ENCODE measurements at places on chromosomes 1 and 21.

DNA sequence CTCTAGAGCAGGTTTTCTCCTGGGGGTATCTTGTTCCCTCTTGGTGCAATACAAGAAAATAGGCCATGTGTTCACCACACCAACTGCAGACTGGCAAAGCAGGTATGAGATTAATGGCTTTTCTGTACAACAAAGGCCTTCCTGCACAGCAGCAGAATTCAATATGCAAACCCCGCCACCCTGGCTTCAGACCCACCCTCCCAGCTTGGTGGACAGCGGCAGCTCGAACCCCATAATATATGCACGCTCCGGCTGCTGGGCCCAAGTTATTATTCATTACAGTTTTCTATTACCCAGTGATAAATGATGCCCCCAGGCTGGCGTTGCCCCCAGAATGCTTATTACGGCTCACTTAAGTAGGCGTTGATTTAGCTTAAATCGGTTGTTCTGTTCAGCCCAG lies 144.2 kb downstream of the RRAGC start:
- DNase-seq = no peak

- DNase-seq = no peak
Measured at GRCh38 chr1:100455478-100456072, 82.4 kb upstream of the GPR88 start.

DNA sequence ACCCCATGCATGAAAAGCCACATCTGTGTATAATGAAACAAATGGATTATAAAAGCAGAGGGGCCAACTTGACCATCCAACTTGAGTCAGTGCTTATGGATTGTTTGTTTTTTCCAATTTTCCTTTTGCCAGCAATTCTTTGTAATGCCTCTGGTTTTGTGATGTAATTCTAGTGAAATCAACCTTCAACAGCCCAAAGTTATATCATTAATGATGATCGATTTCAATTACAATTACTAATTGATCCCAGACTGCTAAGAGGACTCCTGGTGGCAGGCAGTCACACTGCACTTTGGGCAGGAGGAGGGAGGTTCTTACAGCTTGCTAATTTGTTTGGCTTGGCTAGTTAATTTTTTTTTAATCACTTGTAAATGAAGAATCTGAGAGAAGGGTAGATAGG lies 552.3 kb downstream of the NUF2 start:
- DNase-seq = no peak

DNA sequence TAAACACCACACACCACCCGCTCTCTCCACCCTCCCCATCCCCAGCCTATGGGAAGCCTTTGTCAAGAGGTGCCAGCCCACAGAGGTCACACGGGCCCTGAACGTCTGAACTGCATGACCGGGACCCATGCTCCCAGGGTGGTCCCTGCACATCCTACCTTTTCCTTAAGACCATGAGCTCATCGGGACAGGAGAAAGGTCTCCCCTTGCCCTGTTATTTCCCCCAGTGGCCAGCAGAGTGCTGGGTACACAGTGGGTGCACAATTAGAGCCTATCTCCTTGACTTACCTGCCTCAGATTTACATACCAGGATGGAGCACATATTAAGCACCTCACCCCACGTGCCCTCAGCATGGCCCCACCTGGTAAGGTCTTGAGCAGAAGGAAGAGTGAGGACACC lies 30.9 kb downstream of the ACTA1 start:
- DNase-seq = no peak

GRCh38 chr1:15436881-15437442 lies 1.3 kb upstream of the CTRC start:
- DNase-seq = no peak

- no peak for DNase-seq
Measured at GRCh38 chr1:183883623-183884022, 78.7 kb downstream of the RGL1 start.

- DNase-seq = no peak
Measured at GRCh38 chr1:213829780-213830179, 158.0 kb upstream of the PROX1 start.

DNA sequence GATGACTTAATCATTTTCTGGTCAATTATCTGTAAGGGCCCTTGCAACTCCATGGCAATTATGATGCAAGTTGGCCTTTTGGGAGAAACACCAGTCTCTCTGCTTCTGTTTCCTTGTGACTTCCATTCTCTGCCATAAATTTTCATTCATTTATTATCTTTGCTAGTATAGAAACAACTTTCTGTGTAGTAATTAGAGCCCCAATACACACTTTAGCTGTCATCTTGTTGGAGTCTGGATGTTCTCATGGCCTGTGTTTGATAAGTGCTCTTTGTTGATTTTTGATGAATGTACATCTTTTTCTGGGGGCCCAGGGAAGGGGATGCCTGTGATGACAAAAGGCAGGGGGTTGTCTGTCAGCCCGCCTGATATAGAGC lies 22.4 kb downstream of the PROX1 start:
- DNase-seq = no peak

- DNase-seq = no peak
Measured at GRCh38 chr1:54678776-54679643, 36.7 kb upstream of the TTC4 start.

DNA sequence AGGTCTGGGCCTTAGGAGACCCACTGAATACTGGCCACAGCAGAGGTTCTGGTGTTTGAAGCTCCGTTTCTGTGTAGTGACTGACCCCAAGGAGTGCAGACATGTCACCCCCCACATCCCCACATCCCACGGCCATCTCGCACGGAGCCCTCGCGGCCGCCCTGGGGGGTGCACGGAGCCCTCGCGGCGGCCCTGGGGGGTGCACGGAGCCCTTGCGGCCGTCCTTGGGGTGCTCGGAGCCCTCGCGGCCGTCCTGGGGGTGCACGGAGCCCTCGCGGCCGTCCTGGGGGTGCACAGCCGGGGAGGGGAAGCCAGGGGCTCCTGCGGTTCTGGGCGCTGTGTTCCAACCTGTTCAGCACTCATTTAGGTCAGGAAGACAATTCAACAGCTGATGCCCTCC lies 68.4 kb downstream of the SCCPDH start:
- no peak for DNase-seq

GRCh38 chr1:26170472-26170821 lies 739 bp downstream of the ZNF593 start:
- no peak for DNase-seq

GRCh38 chr1:209335178-209335577 lies 248.3 kb upstream of the CAMK1G start:
- no peak for DNase-seq

GRCh38 chr1:193260056-193260745 lies 73.8 kb upstream of the B3GALT2 start:
- DNase-seq = no peak

- no peak for DNase-seq
Measured at GRCh38 chr21:41861987-41862386, 17.2 kb downstream of the PRDM15 start.

- no peak for DNase-seq
Measured at GRCh38 chr1:178376008-178376407, 120.8 kb downstream of the CLEC20A start.

DNA sequence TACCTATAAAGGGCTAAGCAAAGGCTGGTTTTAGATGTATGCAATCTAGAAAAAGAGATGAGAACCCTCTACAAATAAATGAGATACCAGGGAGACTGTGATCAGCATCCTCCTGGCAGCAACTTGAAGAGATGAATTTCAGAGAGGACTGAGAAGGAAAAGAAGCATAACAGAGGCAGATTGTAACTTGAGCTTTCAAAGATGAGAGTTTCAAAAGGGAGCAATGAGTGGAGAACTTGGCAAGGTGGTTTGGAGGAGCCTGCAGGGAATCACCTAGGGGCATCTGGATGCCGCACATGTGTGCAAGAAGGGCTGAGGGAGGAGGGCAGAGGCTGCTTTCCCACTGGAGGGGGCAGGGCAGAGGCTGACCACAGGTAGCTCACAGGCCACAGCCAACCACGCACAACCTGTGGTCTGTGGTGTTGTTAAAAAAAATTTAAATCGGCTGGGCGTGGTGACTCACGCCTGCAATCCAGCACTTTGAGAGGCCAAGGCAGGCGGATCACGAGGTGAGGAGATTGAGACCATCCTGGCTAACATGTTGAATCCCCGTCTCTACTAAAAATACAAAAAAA lies 50.2 kb downstream of the PCNX2 start:
- no peak for DNase-seq

GRCh38 chr1:179599623-179600249 lies 8.1 kb downstream of the TDRD5 start:
- DNase-seq = no peak

- DNase-seq = no peak
Measured at GRCh38 chr1:156657741-156658319, 15.9 kb downstream of the BCAN start.

DNA sequence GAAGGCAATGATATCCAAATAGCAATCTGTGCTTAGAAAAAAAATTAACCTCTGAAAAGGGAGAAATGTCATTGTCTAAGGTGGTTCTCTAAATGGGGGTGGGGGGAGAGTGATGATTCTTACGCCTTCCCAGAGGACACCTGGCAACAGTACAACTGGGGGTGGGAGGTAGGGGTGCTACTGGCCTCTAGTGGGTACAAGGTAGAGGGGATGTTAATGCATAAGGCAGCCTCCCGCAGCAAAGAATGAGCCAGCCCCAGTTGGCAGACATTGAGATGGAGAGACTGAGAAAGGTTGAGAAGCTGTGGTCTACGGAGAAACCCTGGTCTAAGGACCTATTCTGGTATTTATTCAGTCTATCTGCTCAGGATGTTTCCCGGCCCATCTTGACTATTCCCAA lies 472.2 kb upstream of the RUNX1 start:
- no peak for DNase-seq

DNA sequence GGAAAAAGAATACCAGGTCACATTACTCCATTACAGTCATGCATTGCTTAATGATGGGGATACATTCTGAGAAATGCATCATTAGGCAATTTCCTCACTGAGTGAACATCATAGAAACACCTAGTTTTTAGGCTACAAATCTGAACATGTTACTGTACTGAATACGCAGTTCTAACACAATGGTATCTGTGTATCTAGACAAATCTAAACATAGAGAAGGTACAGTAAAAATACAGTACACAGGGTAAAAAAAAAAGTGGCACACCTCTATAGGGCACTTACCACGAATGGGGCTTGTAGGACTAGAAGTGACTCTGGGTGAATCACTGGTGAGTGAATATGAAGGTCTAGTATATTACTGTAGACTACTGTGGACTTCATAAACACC lies 115.7 kb downstream of the AKT3 start:
- no peak for DNase-seq

DNA sequence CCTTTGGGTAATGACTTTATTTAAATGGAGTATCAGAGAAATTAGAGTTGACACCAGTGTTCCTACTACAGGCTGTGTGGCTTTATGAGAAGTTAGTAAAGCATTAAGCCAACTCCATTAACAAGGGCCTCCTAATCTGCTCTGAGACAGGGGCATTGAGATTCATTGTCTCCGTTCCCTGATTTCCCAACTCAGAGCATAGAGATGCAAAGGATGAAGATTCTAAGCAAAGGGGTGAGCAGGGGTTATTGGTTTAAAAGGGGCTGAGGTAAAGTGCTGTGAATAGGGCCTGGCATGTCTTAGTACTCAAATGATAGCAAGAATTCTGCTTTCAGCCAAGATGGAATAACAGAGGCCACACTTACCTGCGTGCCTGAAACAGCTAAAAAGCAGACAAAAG lies 428.4 kb downstream of the PTPRU start:
- no peak for DNase-seq

DNA sequence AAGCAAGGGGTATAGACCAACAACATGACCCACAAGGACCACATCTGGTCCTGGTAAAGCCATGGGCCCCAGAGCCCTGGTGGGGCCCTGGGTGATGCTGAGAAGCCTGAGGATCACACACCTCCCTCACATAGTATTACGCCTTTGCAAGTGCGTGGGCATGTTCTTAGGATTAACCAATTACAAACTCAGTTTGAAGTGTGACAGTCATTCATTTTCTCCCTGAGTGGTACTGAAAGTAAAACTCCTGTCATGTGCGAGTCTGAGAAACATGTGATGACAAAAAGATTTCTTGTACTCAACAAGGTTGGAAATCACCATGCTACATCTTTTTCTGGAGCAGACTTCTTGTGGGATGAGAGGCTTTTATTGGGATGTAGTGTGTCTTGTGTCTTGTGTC lies 315.3 kb upstream of the DUSP10 start:
- no peak for DNase-seq

DNA sequence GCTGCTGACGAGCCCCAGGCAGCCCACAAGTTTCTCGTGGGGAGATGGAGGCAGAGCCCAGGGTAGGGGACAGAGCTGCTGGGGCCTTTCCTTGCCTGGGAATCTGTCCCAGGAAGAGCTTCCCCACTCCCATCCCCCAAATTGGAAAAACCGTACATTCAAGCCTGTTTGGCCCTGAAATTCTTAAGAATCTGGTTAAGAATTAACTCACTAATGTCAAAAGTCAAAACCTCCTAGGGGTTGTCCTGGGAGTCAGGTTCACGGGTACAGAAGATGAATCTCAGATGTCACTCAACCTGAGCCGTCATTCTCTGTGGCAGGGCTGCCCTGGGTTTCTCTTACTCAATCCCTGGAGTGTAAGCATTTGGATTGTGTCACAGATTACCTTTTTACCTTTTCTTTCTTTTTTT lies 8.4 kb downstream of the C1orf115 start:
- no peak for DNase-seq

DNA sequence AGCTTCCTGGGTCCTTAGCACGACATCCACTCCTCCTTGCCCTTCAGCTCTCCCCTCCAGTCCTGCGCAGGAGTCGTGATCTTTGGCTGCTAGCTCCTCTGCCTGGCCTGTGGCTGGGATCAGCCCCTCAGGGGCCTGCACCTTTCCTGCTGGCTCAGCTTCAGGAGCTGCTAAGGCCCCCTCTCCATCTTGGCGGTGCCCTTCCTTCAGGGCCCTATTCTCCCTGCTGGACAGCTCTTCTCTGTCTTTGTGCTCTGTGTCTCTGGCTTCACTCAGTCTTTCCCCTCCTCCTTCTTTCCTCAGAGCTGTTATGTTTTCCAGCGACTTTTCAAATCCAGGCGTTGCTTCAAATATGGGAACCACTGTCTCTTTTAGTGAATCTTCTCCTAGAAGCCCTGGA lies 59.5 kb upstream of the LRRC53 start:
- DNase-seq = no peak

DNA sequence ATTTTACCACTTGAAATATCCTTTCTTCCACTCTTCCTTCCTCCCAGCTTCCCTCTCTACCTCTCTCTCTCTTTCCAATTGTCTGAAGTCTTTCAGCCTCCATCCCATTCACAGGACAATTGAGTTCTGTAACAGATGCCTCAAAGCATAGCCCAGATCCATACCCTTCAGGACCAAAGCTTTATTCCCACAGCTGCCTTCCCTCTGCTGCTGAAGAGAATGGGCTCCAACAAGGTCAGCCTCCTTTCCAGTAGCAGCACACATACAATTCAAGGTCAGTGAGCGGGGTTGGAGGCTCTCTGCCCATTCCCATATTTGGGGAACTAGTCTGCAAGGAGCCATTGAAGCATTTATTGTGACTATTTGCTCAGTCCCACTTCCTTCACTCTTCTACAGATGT lies 179.9 kb downstream of the DPYD start:
- DNase-seq = no peak

DNA sequence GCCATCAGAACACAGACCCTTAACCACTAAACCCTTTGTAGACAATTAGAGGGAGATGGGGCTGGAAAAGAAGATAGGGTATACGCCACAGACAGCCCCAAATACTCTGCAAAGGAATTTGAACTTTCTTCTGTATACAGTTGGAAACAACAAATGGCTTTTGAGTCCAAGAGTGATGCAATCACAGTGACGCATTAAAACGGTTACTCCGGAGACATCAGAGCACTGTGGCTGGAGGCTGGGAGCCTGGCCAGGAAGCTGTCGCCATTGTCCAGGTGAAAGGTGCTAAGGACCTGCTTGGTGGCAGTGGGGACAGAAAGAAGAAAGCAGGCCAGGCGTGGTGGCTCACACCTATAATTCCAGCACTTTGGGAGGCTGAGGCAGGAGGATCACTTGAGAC lies 4.2 kb downstream of the FLAD1 start:
- DNase-seq = no peak
